Naive thymus-derived CD8-positive, alpha-beta T cell (primary cell): ENCODE measurements at places on chromosomes 7 and 10.

DNA sequence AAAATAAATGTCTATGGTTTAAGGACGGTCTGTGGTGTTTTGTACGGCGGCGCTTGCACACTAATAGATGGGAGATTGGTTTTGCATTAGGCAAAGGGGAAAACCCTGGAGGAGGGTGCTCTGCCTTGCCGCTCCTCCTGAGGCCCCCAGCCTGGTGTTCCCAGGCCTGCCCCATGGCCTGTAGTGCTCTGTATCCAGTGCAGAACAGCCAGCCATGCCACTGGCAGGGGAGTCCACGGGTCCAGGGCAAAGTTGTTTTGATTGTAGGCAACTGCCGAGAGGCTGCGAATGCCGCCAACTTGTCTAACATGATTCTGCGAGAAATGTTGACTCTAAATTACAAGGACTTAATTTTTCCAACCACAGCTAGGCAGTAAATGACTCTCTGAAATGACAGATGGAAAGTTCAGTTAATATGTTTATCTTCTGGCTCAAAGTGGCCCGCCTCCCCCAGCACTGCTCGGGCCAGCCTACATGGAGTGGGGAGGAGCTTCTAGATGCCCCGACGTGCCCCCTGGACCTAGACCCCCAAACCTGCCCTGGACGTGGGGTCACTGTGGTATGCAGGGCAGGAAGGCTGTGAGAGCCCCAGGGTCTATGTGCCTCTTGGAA, 104.6 kb upstream of the GDF10 start:
- H3K4me1 ChIP-seq: peaks cover 8% of the 10 kb centered on the region
- H3K27me3 ChIP-seq: no peaks in the 10 kb centered on the region
- no peak overlapping the region for H3K4me3 ChIP-seq
- no peak for DNase-seq

GRCh38 chr10:127046975-127047877, 142.0 kb downstream of the DOCK1 start:
- H3K27me3 ChIP-seq: no peaks in the 10 kb centered on the region
- no peak overlapping the region for H3K27ac ChIP-seq
- H3K4me3 ChIP-seq: no peak overlapping the region
- DNase-seq: no peak
- no peaks in the 10 kb centered on the region for H3K36me3 ChIP-seq
- H3K4me1 ChIP-seq: no peaks in the 10 kb centered on the region

DNA sequence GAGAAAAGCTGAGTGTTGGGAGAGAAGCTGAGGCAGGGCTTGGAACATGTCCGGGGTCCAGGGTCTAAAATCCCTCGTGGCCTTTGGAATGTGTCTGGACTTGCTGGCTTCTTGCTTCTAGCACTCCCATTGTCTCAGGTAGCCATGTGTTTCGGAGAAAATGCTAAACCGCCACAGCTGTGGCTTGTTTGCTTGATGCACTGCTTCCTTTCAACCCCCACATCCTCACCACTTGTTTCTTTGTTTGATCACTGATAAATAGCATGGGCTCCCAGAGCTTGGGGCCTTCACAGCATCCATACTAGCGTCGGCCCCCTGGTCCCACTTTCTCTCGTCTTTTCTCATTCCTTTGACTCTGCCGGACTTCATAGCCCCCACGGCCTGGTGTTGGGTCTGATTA, 102.7 kb downstream of the ANKRD26 start:
- H3K4me3 ChIP-seq: no peak overlapping the region
- no peak for DNase-seq
- peaks cover 40% of the 10 kb centered on the region for H3K36me3 ChIP-seq
- H3K4me1 ChIP-seq: peaks cover 3% of the 10 kb centered on the region

DNA sequence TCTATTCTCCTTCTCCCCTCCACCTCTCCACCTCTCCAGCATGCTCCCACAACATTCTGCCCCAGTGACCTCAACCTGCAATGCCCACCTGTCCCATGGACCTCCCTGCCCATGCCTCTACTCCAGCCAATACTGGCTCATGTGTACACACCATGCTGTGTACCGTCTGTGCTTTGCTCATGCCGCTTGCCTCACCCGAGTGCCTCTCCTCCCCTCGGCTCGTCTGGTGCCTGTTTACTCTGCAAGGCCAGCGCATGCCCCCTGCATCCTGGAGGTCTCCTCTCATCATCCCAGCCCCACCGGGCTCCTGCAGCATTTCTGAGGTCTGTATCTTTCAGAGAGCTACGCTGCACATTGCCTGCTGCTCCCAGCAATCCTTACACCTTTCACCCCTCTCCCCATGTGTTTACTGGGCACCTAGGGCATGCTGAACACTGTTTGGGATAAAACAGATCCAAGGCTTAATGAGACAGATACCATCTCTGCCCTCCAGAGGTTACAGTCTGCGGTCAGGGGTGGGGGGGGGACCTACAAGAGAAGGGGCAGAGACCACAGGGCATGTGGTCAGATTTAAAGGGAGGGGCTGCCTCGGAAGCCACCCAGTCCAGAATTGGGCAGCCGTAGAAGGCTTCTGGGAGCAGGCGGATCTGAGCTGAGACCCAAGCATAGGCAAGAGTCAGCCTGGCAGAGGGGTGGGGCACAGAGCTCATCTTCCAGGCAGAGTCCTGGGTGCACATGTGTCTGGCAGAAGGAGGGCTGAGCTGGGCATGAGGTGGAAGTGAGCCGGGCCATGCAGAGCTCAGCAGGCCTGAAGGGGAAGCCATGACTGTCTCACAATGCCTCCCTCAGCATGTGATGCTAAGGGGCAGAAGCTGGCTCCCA, 29.6 kb upstream of the PSAP start:
- DNase-seq: no peak
- H3K36me3 ChIP-seq: no peaks in the 10 kb centered on the region
- no peak overlapping the region for H3K27ac ChIP-seq
- H3K4me1 ChIP-seq: peaks cover 32% of the 10 kb centered on the region
- no peaks in the 10 kb centered on the region for H3K27me3 ChIP-seq
- no peak overlapping the region for H3K4me3 ChIP-seq

- no peaks in the 10 kb centered on the region for H3K36me3 ChIP-seq
- peak; percentile 20 for DNase-seq
- no peaks in the 10 kb centered on the region for H3K27me3 ChIP-seq
- peaks cover 39% of the 10 kb centered on the region for H3K4me1 ChIP-seq
- H3K4me3 ChIP-seq: peak overlapping the region; percentile 87
These were observed 61.0 kb upstream of the SFMBT2 start for GRCh38 chr10:7471720-7472367.

- H3K4me1 ChIP-seq: no peaks in the 10 kb centered on the region
- peaks cover 26% of the 10 kb centered on the region for H3K27me3 ChIP-seq
- no peaks in the 10 kb centered on the region for H3K36me3 ChIP-seq
- H3K27ac ChIP-seq: no peak overlapping the region
- DNase-seq: no peak
These were observed 130.5 kb downstream of the ADCY1 start for GRCh38 chr7:45704683-45705016.

- no peaks in the 10 kb centered on the region for H3K4me1 ChIP-seq
- H3K4me3 ChIP-seq: no peak overlapping the region
- H3K27me3 ChIP-seq: no peaks in the 10 kb centered on the region
- H3K27ac ChIP-seq: no peak overlapping the region
- DNase-seq: no peak
These were observed 216.9 kb downstream of the SORCS1 start for GRCh38 chr10:106947643-106948042.

- DNase-seq: no peak
- no peaks in the 10 kb centered on the region for H3K36me3 ChIP-seq
- no peaks in the 10 kb centered on the region for H3K27me3 ChIP-seq
- no peak overlapping the region for H3K4me3 ChIP-seq
These were observed 103.4 kb downstream of the PRTFDC1 start for GRCh38 chr10:24849051-24849450.

GRCh38 chr7:4022265-4022664, 659.8 kb upstream of the FOXK1 start:
- no peak for DNase-seq
- H3K36me3 ChIP-seq: peaks cover 2% of the 10 kb centered on the region
- H3K27ac ChIP-seq: no peak overlapping the region
- H3K27me3 ChIP-seq: peaks cover 8% of the 10 kb centered on the region
- H3K4me3 ChIP-seq: no peak overlapping the region
- H3K4me1 ChIP-seq: no peaks in the 10 kb centered on the region

DNA sequence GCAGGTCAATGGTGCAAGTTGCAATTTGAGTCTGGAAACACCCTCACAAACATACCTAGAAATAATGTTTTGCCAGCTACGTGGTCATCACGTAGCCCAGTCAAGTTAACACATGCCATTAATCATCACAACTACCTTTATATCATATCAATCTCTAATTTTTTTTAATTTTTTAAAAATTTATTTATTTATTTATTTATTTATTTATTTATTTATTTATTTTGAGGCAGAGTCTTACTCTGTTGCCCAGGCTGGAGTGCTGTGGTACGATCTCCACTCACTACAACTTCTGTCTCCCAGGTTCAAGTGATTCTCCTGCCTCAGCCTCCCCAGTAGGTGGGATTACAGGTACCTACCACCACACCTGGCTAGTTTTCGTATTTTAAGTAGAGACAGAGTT, 52.4 kb upstream of the MACROH2A2 start:
- H3K4me3 ChIP-seq: no peak overlapping the region
- DNase-seq: no peak
- H3K27me3 ChIP-seq: peaks cover 20% of the 10 kb centered on the region

DNA sequence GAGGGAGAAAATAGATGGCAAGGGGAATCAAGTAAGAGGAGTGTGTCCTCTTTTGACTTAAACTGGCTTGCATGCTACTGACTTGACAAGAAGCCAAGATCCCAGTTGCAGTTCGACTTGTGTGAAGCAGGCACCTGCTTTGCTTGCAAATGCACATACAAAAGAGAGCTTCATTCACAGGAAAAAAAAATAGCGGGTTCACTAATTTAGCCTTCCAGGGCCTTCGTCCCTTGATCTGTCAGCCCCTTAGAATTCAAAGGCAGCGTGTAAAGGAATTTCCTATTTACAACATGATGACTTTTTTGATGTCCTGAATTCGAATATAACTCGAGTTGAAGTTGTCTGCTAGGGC, 192.1 kb downstream of the CELF2 start:
- peaks cover 80% of the 10 kb centered on the region for H3K36me3 ChIP-seq
- peak overlapping the region; percentile 77 for H3K4me3 ChIP-seq
- no peaks in the 10 kb centered on the region for H3K27me3 ChIP-seq
- no peak for DNase-seq

DNA sequence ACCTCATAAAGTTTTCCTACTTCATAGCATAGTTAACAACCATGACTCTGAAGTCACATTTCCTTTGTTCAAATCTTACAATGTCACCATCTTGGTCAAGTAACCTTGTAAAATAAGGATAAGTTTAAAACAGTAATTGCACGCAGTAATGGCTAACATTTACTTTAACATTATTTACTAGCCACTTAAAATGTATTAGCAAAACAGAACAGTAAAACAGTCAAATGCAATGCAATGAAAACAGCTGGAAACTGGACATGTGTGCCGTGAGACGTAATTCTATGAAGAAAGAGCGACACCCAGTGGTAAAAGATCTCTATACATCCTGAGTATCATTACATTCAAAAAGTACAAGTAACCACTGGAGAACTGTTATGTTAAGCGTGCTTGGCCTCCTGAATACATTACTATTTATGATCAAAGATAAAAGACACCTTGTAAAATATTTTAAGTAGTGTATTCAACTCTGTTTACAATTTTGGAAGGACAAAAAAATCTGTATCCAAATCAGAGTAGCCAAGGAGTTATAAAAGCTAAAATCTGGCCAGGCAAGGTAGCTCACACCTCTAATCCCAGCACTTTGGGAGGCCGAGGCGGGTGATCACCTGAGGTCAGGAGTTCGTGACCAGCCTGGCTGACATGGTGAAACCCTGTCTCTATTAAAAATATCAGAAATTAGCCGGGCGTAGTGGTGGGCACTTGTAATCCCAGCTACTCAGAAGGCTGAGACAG, 27.2 kb downstream of the ATE1 start:
- H3K27me3 ChIP-seq: no peaks in the 10 kb centered on the region

DNA sequence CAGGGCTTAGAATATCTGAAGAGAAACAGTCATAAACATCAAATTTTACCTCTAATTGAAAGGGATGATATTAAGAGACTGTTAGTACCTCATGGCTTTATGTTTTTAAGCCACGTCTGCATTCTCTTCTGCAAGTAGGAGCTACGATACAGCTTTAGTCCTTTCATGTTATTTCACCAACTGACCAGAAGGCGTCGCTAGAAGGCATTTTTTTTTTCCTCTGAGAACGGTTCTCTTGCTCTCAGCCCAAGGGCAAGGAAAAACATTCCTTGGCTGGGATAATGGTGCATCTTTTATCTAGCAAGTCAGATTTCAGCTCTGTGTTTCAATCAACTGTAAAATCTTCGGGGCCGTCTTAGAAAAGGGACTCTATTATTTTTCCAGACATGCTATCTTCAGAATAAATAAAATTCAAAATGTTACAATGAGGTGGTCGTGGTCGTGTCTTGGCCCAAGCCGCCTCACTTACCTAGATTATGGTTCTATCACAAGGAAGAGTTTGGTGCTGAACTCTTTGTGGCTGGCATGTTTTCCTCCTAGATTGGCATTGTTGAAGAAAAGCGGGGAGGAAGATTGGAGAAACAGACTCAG, 41.6 kb upstream of the LYZL2 start:
- no peaks in the 10 kb centered on the region for H3K27me3 ChIP-seq
- peak overlapping the region; percentile 70 for H3K4me3 ChIP-seq
- DNase-seq: peak; percentile 52

DNA sequence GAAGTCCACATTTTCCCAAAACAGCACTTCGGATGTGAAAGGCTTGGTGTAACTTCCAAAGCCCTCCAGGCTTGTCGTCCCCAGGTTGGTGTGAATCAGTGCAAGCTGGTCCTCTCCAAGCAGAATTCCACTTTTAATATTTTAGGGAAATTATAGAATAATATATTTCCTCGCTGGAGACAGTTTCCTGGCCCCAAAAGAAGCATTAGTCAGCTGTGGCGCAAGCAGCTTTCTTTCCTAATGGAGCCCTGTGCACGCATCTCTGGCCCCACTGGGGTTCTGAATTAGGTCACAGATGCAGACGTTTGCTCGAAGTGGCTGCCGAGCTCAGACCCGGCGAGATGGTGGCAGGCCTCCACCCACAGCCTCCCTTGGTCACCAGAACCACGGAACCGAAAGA, 33.3 kb upstream of the MNX1 start:
- H3K4me1 ChIP-seq: no peaks in the 10 kb centered on the region
- H3K4me3 ChIP-seq: no peak overlapping the region
- H3K27ac ChIP-seq: no peak overlapping the region

DNA sequence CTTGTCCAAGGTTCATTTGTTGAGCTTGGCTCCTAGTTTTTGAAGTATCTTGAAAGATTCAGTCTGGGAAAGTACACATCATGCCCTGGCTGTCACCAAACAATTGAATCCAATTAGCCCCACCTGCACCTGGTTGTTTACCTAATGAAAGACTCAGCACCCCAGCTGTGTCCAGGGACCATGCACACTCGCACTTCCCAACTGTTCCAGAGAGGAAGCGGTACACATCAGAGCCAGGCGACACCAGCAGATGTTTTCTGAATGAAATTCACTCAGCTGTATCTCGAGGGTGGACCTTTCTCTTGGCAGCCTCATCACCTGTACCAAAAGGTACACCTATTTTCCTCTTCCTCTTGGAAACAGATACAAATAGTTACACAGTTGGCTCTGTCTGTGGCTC, 216.4 kb upstream of the LRGUK start:
- no peak for DNase-seq
- peaks cover 44% of the 10 kb centered on the region for H3K36me3 ChIP-seq
- no peaks in the 10 kb centered on the region for H3K27me3 ChIP-seq

GRCh38 chr7:148607151-148607661, 16.6 kb downstream of the C7orf33 start:
- peaks cover 13% of the 10 kb centered on the region for H3K27me3 ChIP-seq
- H3K36me3 ChIP-seq: no peaks in the 10 kb centered on the region
- DNase-seq: peak; percentile 9
- H3K27ac ChIP-seq: no peak overlapping the region
- H3K4me1 ChIP-seq: peaks cover 8% of the 10 kb centered on the region
- no peak overlapping the region for H3K4me3 ChIP-seq

GRCh38 chr7:116258734-116259133, 48.4 kb downstream of the TES start:
- no peak overlapping the region for H3K4me3 ChIP-seq
- no peak for DNase-seq
- no peaks in the 10 kb centered on the region for H3K27me3 ChIP-seq
- peaks cover 13% of the 10 kb centered on the region for H3K36me3 ChIP-seq
